ENCODE measurements at places on chromosomes 7 and 10.

GRCh38 chr10:6601246-6601805 lies 21.2 kb upstream of the PRKCQ start:
- no peak for DNase-seq

DNA sequence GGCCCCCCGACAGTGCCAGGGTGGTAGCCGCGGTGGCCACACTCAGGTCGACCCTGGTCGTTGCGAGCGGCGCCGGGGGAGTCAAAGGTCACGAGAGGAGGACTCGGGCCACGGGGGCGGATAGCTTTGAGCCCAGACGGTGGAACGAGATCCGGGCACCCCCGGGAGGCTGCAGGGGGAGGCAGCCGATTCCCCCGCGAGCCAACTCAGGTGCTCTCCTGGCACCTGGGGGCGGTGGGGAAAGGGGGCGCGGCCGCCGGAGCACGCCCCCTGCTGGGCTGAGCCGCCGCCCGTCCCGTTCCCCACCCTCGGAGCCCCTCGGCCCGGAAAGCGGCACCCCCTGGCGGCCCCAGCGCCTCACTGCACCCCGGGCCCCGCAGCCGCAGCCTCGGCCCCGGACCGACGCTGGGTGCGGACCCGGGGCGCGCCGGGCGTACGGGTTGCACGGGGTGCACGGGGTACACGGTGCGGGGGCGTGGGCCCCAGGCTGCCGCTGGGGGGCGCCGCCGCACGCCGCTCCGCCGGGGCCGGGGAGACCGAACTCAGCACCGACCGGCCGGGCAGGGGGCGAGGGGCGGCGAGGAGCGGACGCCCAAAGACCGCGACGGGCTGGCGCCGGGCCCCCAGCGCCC lies 521 bp upstream of the NYAP1 start:
- DNase-seq, result peak; percentile 80

DNA sequence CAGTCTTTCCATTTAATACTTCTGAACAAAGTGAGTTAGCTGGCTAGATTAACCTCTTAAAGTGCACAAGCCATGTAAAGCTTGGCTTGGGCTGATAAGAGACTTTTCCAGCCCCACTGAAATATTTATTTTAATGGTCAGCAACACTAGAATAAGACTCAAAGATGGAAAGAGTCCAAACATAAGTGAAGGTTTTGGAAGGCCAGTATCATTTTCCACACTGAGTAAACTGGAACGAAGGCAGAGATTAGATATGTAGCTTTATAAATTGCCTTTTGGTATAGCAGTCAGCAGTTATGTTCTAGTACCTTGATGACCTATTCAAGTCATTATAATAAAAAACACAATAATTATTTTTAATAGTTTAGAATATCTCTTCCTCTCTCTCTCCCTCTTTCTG lies 102.2 kb downstream of the HDAC9 start:
- no peak for DNase-seq

DNA sequence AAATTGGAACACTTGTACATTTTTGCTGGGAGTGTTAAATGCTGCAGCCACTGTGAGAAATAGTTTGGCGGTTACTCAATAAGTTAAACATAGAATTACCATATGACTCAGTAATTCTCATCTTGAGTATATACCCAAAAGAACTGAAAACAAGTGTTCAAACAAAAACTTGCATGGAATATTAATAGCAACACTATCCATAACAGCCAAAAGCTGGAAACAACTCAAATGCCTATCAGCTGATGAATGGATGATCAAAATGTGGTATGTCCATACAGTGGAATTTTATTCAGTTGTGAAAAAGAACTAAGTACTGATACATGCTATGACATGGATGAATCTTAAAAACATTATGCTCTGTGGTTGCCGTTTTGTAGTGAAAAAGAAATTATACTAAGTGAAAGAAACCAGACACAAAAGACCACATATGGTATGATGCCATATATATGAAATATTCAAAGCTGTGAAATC lies 63.0 kb upstream of the SP4 start:
- DNase-seq, result no peak

- no peak for DNase-seq
Measured at GRCh38 chr7:45888185-45888992, at the start of gene IGFBP1. Gene IGFBP1 (plus strand): TSS chr7:45888488. CDS start chr7:45888653, 165 bp downstream.

DNA sequence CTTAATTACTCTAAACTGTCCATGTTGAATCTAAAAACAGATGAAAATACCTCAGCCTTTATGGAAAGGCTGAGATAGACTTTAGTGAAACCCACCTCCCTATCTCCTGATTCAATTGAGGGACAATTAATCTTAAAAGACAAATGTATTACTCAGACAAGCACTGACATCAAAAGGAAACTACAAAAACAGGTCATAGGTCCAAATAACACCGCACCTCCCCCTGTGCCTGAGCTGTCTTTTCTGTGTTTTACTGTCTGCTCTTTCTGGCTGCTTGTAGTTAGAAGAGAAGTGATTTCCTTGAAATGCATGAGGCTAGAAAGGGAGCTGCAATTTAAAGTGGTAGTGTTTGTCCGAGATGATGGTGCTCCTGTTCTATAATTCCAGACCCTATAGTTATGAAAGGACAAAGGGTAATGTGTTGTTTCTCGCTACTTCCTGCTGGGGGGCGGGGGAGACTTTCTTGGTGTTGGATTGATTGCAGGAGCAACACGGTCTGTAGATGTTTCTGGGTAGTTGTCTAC lies 16.0 kb downstream of the AKR1C8 start:
- peak; percentile 0 for DNase-seq

DNA sequence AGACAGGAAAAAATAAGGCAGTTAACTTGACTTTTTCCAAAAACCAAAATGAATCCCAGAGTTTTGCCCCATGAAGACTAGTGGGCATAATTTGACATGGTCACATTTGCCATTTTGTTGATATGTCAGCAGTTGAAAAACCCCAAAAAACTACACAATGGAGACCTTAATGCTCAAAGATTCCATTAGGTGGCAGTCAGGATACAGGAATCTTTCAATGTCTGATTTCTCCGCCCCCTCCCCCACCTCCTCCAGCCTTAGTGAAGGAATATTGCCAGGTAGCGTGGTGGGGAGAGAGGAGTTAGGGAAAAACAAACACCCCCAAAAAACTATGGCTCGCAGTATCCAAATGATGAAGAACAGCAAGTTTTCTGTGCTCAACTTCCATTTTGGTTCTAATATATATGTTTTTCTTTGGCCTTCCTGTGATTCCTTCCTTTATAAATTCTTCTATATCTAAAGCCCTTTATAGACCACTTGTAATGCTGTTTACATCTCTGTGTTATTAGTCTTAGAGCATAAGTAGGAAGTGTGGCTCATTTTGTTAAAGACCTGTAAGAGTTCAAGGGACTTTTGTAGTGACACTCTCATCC lies 6.7 kb upstream of the SMNDC1 start:
- peak; percentile 32 for DNase-seq

DNA sequence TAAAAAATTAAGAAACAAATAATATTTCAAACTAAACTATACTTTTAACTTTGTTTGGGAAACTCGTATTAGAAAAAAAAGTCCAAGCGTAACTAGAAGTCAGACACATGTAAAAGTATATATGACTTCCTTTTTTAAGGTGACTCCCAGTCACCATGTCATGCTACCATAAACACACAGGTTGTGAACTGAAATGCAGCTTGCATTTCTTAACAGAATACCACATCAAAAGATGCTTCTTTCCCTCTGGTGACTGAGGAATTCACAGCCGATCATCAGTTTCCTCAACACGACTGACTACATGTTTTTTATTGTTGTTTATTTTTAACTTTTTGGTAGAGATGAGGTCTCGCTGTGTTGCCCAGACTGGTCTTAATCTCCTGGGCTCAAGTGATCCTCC lies 445.0 kb downstream of the PARD3 start:
- DNase-seq, result no peak
